GM12891 (cell line): ENCODE measurements at places on chromosomes 2 and 18.

DNA sequence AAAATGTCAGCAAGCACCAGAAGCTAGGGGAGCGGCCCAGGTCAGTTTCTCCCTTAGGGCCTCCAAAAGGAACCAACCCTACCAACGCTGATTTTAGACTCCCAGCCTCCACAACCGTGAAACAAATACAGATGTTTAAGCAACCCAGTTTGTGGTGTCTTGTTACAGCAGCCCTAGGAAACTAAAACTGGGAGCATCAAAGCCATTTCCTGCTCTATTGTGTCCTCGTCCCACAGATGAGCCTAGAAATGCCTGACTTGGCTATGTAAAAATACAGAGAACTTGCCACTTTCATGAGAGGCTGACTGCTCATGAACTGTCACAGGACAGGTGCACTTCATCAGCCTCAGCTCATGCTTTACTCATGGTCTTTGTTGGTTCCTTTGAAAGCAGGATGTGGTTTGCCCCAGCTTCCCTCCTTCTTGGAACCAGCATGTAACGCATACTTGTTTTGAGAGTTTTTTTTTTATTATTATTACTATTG lies 97.6 kb upstream of the SLC39A10 start:
- DNase-seq: peak; percentile 32

GRCh38 chr18:26003356-26003755 lies 87.1 kb downstream of the SS18 start:
- no peak for DNase-seq

GRCh38 chr2:67792681-67793091 lies 270.1 kb downstream of the C1D start:
- DNase-seq: no peak

DNA sequence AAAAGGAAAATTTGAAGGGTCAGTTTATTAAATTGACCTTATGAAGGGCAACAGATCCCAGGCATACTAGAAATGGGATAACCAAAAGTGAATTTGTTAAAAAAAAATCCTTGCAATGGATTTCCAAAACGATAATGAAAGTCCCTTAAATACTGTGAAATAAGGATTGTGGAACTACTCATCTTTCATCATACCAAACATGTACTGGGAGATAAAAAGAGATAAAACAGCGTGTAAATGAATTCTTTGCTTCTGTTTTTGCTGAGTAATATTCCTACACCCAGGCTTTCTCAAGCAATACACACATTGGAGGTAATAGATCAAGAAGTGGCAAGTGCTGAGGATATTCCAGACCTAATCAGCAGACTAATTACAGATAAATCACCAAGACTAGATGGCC lies 3.8 kb downstream of the LYPD6 start:
- DNase-seq: no peak

DNA sequence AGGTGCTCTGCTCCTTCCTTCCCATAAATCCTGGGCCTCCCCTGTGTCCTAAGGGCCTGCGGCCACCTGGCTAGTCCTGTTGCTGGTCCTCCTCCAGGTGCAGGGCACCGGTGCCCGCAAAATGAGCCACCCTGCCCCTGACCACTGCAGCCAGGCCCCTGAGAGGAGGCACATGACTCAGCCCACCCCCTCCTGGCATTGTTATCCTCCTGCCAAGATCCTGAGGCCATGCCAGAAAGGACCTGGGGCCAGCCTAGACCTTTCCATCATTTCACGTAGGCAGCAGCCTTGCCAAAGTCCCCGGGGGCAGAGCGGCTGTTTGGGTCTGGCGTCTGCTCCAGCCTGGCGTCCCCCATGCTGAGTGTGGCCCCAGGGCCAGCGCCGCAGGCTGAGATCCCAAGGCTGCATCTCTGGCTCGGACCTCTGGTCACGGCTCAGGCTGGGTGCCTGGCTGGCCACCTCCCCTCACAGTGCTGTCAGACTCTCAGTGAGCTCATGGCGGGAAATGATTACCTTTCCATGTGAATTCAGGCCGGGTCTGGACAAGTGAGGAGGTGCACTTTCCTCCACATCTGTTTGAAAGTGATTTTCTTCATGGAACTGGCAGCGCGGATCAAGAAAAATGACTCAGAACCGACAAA lies 81.0 kb downstream of the NDUFA10 start:
- DNase-seq: no peak

DNA sequence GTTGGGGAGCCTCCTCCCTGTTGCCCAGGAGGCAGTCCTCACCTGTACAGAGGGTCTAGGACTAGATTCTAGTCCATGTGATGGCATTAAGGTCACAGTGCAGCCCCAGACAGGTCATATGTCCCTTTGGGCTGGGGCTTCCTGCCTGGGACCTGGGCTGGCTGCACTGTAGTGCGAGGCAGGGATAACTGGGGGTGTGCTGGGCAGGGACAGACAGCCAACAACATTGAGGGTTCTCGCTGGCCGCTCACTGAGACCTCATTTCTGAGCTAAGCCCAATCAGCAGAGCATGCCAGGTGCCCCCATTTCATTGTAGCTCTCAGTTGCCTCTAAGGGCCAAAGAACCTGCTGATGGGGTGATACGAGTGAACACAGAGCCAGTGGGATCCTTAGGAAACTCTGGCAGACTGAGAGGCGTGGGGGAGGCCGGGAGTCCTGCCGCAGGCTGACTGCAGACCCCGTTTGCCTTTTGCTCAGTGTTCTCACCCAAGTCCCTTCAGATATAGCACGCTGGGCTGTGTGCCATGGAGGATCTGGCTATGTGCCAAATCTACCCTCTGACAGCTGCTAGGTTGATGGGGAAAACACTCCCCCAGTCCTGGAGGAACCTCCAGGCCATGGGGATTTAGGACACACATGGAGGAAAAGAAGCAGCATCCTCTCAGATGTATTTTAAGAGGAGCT lies 51.9 kb downstream of the DYSF start:
- DNase-seq: no peak

- DNase-seq: no peak
Measured at GRCh38 chr18:39835303-39836030, 2119.6 kb upstream of the PIK3C3 start.

DNA sequence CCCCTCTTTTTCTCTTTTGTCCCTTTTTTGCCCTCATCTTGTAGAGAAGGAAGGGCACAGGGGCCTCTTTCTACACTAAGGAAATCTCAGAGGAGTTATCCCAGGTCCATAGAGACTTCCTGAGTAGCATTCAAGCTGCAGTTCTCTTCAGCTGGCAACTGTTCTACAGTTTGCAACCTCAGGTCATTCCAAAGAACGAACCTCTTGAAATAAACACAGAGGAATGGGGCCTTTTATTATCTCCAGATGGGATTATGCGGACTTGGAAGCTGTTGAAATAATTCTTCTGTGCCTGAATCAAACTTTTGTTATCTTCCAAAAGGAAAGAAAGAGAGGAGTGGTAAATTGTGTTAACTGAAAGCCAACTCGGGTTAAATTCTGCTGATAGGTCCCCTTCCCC lies 31.0 kb upstream of the NFE2L2 start:
- DNase-seq: no peak

GRCh38 chr2:86764661-86765309 lies 25.9 kb downstream of the CD8A start:
- DNase-seq: peak; percentile 17

DNA sequence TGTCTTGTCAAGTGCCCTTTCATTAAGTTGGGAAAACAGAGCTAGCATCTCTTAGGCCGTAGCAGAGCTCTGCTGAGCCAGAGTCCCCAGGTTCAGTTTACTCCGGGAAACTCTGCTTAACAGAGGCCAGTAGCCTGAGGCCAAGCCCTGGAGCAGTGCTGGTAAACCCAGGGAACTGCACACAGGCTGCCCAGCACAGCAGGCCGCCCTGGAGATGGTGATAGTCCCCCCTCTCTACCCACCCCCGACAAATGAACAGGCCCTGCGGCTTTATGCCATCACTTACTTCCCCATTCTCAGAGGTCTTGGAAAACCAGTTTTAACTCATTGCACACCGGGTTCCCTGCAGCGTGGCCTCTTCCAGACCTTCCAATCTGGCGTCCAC lies 3.5 kb downstream of the CNNM4 start:
- DNase-seq: no peak

DNA sequence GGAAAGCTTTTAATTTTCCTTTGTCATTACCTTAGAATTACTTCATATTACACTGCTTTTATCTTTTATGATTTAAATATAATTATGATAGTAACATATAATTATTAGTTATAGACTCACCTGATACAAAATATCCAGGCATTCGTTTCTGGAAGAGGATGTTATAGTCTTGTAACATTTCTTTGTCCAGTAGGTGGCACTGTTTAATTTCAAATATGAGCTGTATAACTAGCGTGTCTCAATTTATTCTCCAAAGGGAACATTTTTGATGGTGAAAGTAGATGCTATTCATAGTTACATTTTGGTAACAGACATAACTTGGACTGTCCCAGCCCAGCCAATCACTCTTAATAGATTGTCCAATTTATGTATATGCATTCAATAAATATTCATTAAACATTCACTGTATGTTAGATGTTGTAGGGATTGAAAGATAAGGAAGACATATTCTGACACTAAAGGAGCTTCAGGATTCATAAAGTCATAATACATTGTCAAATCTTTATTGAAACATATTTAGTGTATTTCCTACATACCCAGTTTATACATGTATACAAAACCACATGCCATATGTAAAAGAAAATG lies 19.2 kb downstream of the DAW1 start:
- no peak for DNase-seq

- no peak for DNase-seq
Measured at GRCh38 chr2:21183726-21184125, 60.0 kb downstream of the TDRD15 start.

GRCh38 chr2:20653695-20654534 lies 3.0 kb upstream of the HS1BP3 start:
- DNase-seq: no peak

GRCh38 chr2:129369437-129369836 lies 610.0 kb upstream of the RAB6C start:
- DNase-seq: no peak

GRCh38 chr2:151241224-151241623 lies 20.4 kb downstream of the RBM43 start:
- no peak for DNase-seq

- no peak for DNase-seq
Measured at GRCh38 chr2:236550701-236551465, 18.7 kb upstream of the ACKR3 start.

GRCh38 chr2:240287496-240288086 lies 147.1 kb upstream of the OTOS start:
- DNase-seq: no peak

- no peak for DNase-seq
Measured at GRCh38 chr2:121382744-121383143, 97.7 kb upstream of the TFCP2L1 start.

- DNase-seq: no peak
Measured at GRCh38 chr2:168633895-168634294, 168.5 kb upstream of the NOSTRIN start.

GRCh38 chr18:73352546-73352945 lies 484.8 kb upstream of the NETO1 start:
- DNase-seq: no peak

DNA sequence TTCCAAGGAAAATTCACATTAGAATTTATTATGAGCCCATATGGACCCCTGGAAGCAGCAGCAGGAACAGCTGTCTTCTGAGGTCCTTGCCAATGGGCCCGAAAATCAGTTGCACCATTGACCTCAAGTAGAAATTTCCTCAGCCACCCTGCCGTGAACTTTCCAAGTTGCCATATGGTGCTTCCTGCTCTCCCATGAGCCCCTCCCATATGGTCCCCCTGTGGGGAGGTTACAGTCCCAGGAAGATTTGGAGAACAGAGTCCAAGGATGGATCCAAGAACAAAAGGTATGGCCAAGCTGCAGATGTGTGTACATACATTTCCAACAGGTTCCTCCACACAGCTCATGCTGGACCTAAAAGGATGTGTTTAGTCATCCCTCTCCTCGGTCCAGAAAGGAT lies 34.6 kb downstream of the DIPK1C start:
- no peak for DNase-seq

DNA sequence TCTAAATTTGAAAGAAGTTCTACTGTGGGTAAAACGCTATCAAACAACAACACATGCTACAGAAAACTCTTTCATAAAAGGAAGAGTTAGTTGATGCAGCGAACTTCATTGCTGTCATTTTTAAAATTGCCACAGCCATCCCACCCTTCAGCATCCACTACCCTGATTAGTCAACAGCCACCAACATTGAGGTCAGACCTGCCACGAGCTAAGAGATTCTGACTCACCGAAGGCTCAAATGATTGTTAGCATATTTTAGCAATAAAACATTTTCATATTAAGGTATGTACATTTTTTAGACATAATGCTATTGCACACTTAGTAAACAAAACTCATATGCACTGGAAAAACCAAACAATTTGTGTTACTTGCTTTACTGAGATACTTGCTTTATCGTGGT lies 347.1 kb downstream of the CLIP4 start:
- no peak for DNase-seq

- DNase-seq: no peak
Measured at GRCh38 chr18:70671889-70672565, 383.2 kb downstream of the SOCS6 start.

- no peak for DNase-seq
Measured at GRCh38 chr2:121203591-121204249, 81.3 kb downstream of the TFCP2L1 start.

GRCh38 chr2:118974103-118974993 lies 32.4 kb downstream of the MARCO start:
- DNase-seq: no peak

DNA sequence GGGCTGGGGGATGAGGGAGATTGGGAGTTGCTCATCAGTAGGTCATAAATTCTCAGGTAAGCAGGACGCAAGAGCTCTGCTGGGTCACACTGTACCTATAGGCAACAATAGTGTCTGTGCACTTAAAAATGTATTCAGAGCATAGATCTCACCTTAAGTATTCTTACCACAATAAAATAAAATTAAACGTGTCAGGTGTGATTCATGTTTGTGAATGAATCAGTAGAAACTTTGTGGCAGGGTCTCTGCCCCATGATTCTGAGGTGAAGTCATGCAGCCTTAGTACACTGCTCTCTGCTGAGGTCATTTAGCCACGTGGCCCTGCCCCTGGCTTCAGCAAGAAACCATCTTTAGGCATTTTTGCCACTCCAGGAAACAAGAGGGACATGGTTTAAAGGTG lies 253.8 kb downstream of the FBXO15 start:
- DNase-seq: no peak

DNA sequence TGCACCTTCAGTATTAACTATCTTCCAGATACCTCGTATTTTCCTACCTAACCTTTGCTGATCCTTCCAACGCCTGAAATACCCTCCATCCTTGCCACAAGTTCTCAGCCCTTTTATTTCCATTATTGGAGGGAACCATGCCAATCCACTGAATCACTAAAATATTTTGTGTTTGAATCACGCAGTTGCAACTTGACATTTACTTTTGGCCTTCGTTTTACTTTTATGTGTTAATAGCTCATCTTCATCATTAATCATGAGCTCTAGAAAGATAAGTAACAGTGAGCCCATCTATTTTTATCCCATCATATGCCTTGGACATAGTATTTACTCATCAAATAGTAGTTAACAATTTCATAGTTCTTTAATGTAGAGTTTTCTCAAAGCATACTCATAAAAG lies 463.2 kb downstream of the THSD7B start:
- DNase-seq: no peak

- no peak for DNase-seq
Measured at GRCh38 chr2:230779126-230779525, 66.5 kb downstream of the CAB39 start.

- no peak for DNase-seq
Measured at GRCh38 chr2:119590873-119591272, 46.6 kb downstream of the CFAP221 start.

GRCh38 chr18:34380326-34380725 lies 155.6 kb upstream of the NOL4 start:
- no peak for DNase-seq
